ENCODE measurements at places on chromosomes 5 and 9. TPM values are rescaled to one million over a fixed set of nuclear protein-coding genes. Genes with fewer than 3 reads are reported as not detected.

DNA sequence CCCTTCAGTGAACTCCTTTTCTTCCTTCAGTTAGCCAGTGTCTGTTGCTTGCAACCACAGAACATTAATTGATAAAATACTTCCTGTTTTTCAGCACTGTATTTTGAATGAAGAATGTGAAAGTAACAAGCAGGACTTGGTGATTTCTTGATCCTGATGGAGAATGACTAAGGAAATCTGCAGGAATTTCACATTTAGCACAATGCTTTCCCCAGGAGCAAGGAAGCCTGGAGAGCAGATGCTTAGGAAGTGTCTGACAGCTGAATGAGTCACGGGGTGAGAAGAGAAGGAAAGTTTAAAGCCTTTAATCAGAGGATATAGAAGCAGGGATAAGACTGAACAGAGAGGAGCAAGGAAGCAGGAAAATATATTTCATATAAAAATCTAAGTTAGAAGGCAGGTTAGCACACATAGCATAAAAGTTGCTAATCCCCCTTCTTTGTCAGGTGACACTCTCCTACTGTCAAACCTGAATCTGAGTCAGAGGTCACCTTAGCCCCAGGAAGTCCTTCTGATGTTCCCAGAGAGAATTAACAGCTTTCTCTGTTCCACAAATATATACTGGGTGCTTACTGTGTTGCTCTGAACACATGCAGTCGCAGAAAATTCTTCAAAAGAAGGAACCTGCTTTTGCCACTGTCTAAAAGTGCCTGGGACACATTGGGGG, 59.7 kb downstream of the GNA14 start:
- H3K4me3 ChIP-seq = no peak overlapping the region
- no peak for DNase-seq
- peaks cover 5% of the 10 kb centered on the region for H3K27me3 ChIP-seq

- H3K4me1 ChIP-seq = no peaks in the 10 kb centered on the region
- no peak overlapping the region for H3K27ac ChIP-seq
- peaks cover 13% of the 10 kb centered on the region for H3K36me3 ChIP-seq
- H3K4me3 ChIP-seq = no peak overlapping the region
Measured at GRCh38 chr5:103010168-103010567, 109.8 kb downstream of the GIN1 start.

DNA sequence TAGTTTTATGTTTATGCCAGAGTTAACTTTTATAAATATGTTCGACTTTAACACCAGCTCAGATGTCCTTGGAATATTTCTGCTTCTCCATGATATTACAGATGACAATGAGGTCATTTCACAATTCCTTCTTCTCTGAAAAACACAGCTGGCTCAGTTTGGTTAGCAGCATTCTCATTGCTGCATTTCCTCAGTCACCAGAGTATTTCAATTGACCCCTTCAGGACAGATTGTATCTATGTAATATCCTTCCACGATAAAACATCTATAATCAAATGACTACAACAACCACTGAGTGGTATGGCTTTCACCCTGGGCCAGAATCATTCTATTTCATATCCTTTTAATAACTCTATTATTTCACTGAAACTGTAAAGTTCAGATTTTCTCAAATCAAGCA, 148.7 kb downstream of the OXCT1 start:
- no peak overlapping the region for H3K27ac ChIP-seq
- H3K36me3 ChIP-seq = peaks cover 4% of the 10 kb centered on the region
- no peak for DNase-seq
- peaks cover 5% of the 10 kb centered on the region for H3K27me3 ChIP-seq
- H3K4me1 ChIP-seq = no peaks in the 10 kb centered on the region
- H3K4me3 ChIP-seq = no peak overlapping the region

GRCh38 chr9:122217640-122218039, 11.1 kb downstream of the LHX6 start:
- peaks cover 90% of the 10 kb centered on the region for H3K27me3 ChIP-seq
- H3K27ac ChIP-seq = no peak overlapping the region
- H3K36me3 ChIP-seq = no peaks in the 10 kb centered on the region
- no peak for DNase-seq
- H3K4me3 ChIP-seq = no peak overlapping the region
- H3K4me1 ChIP-seq = peaks cover 39% of the 10 kb centered on the region

- no peaks in the 10 kb centered on the region for H3K4me1 ChIP-seq
- H3K27me3 ChIP-seq = no peaks in the 10 kb centered on the region
- H3K4me3 ChIP-seq = no peak overlapping the region
- H3K27ac ChIP-seq = no peak overlapping the region
Measured at GRCh38 chr9:28004900-28005299, 431.6 kb upstream of the C9orf72 start.

- no peak overlapping the region for H3K4me3 ChIP-seq
- H3K27me3 ChIP-seq = no peaks in the 10 kb centered on the region
- no peaks in the 10 kb centered on the region for H3K4me1 ChIP-seq
- no peaks in the 10 kb centered on the region for H3K36me3 ChIP-seq
Measured at GRCh38 chr9:76932757-76933156, 26.8 kb upstream of the PRUNE2 start.

DNA sequence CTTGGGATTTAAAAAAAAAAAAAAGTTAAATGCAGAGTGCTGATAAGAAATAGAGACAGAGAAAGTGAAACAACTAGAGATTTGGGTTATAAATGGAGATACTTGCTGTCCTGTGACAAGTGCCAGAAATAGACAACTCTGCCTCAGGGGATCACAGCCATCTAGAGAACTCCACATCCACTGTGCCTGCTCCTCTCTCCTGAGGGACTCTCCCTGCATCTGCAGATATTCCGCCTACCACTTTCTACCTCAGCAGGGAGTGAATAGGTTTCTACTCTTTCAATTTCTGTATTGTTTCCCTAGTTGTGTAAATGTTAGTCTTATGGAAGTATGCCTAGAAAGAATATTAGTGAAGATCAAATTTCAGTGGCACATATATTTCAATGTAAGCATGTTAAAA, 307.2 kb downstream of the HTR1A start:
- H3K4me1 ChIP-seq = no peaks in the 10 kb centered on the region
- no peaks in the 10 kb centered on the region for H3K27me3 ChIP-seq
- H3K36me3 ChIP-seq = no peaks in the 10 kb centered on the region
- no peak overlapping the region for H3K27ac ChIP-seq

DNA sequence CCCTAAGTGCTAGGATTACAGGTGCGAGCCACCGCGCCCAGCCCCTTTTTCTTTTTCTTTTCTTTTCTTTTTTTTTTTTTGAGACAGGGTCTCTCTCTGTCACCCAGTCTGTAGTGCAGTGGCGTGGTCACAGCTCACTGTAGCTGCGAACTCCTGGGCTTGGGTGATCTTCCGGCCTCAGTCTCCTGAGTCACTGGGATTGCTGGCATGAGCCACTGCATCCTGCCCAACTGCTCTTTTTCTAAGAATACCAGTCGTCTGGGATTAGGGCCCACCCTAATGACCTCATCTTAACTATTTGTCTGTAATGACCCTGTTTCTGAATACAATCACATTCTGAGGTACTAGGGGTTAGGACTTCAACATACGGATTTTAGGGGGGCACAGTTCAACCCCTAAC, 34.1 kb upstream of the NANS start:
- DNase-seq = no peak
- H3K4me1 ChIP-seq = no peaks in the 10 kb centered on the region
- H3K36me3 ChIP-seq = peaks cover 9% of the 10 kb centered on the region
- no peak overlapping the region for H3K4me3 ChIP-seq
- no peaks in the 10 kb centered on the region for H3K27me3 ChIP-seq
- H3K27ac ChIP-seq = no peak overlapping the region

DNA sequence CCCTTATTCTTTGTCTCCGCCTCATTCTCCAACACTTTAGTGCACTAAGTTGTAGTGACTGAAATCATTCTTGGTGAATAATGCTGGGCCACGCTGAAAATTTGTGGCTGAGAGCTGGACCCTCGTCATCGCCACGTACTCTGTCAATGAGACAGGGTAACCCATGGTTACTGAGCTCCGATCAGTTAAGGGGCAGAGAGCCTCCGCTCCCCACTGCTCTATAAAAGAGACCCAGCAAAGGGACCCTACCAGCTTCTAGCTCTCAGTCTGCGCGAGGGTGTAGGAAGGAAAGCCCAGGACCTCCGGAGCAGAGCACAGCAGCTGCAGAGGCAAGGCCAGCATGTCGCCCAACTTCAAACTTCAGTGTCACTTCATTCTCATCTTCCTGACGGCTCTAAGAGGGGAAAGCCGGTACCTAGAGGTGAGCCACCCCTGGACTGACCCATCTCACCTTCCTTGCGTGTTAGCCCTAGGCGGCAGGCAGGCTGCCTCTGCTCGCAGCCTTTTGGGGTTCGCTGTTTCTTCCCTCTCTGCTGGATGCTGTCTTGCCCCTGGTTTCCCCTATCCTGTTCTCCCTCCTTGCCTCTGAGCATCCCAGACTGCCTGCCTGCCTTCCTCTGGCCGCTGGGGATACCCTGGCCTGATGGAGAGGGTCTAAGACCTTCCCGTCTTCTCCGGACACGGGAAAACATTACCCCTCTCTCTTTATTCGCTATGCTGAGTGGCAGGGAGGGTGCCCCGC, at the start of gene CRHBP:
Gene CRHBP, plus strand, starts transcription at position 251 of the 742 bp plus-strand sequence. Its CDS starts 90 bp downstream, at position 341.
- peaks cover 10% of the 10 kb centered on the region for H3K4me1 ChIP-seq
- H3K36me3 ChIP-seq = no peaks in the 10 kb centered on the region
- peaks cover 34% of the 10 kb centered on the region for H3K27me3 ChIP-seq
- DNase-seq = peak; percentile 1

- no peak overlapping the region for H3K27ac ChIP-seq
- peak overlapping the region; percentile 25 for H3K4me3 ChIP-seq
- peaks cover 11% of the 10 kb centered on the region for H3K4me1 ChIP-seq
- peaks cover 35% of the 10 kb centered on the region for H3K27me3 ChIP-seq
Measured at GRCh38 chr5:168269937-168270330, 21.5 kb upstream of the WWC1 start.

- no peak overlapping the region for H3K27ac ChIP-seq
- H3K36me3 ChIP-seq = no peaks in the 10 kb centered on the region
- no peak overlapping the region for H3K4me3 ChIP-seq
- DNase-seq = no peak
- no peaks in the 10 kb centered on the region for H3K4me1 ChIP-seq
- H3K27me3 ChIP-seq = no peaks in the 10 kb centered on the region
Measured at GRCh38 chr5:92800365-92800764, 780.7 kb downstream of the NR2F1-AS1 start.

GRCh38 chr5:179190851-179191505, 130.8 kb downstream of the ZNF354C start:
- no peaks in the 10 kb centered on the region for H3K4me1 ChIP-seq
- no peaks in the 10 kb centered on the region for H3K27me3 ChIP-seq
- no peak for DNase-seq
- H3K27ac ChIP-seq = no peak overlapping the region

DNA sequence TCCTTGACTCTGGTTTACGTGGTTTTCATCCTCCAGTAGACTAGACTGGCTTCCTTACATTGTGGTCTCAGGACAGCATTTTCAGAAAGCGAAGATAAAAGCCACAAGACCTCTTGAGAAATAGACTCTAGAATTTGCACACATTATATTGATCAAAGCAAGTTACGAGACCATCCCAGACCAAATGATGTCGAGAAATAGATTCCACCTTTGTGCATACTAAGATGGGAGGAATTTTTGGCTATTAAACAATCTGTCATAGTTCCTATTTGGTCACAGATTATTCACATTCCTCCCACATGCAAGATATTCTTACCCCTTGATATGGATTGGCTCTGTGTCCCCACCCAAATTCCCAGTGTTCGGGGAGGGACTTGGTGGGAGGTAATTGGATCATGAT, 65.6 kb downstream of the TEX10 start:
- DNase-seq = no peak
- H3K4me3 ChIP-seq = no peak overlapping the region
- peaks cover 25% of the 10 kb centered on the region for H3K36me3 ChIP-seq
- H3K27ac ChIP-seq = no peak overlapping the region
- no peaks in the 10 kb centered on the region for H3K4me1 ChIP-seq

- peaks cover 12% of the 10 kb centered on the region for H3K4me1 ChIP-seq
- H3K4me3 ChIP-seq = no peak overlapping the region
- H3K27me3 ChIP-seq = no peaks in the 10 kb centered on the region
- H3K36me3 ChIP-seq = no peaks in the 10 kb centered on the region
- no peak for DNase-seq
Measured at GRCh38 chr9:113564498-113565237, 101.1 kb downstream of the RGS3 start.

GABRA6 gene
- not detected for total RNA-seq

PTPN3 gene
- 5.4 TPM for total RNA-seq

ZNF618 gene
- total RNA-seq = 0.23 TPM
